Lower lobe of right lung (tissue), 2 donors: ENCODE measurements at places on chromosomes 11 and 22. TPM values are rescaled to one million over a fixed set of nuclear protein-coding genes. Genes with fewer than 3 reads are reported as not detected.

DNA sequence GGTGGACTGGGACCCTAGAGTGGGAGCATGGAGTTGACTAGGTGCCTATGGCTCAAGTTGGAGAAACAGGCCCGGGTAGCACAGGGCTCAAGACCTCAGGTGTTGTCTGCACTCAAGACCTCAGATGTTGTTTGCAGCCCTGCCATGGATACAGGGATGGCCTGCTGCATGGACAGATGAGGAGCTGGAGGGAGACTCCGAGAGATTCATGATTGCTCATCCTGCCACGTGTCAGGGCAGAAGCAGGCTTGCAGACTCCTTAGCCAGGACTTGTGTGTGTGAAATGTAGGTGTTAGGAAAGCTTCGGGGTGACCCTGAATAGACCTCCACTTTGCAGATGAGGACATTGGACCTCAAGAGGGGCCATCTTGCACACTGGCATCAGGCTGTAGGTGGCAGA, 921 bp downstream of the CCDC116 start:
- H3K4me1 ChIP-seq: peaks cover 13% of the 10 kb centered on the region
- H3K36me3 ChIP-seq: no peaks in the 10 kb centered on the region
- H3K4me3 ChIP-seq: no peak overlapping the region
- DNase-seq: no peak
- H3K27ac ChIP-seq: no peak overlapping the region

- no peaks in the 10 kb centered on the region for H3K36me3 ChIP-seq
- H3K27ac ChIP-seq: no peak overlapping the region
- H3K4me3 ChIP-seq: no peak overlapping the region
- no peaks in the 10 kb centered on the region for H3K4me1 ChIP-seq
- no peak for DNase-seq
Observed at GRCh38 chr11:98260983-98261382, 759.8 kb upstream of the CNTN5 start.

DNA sequence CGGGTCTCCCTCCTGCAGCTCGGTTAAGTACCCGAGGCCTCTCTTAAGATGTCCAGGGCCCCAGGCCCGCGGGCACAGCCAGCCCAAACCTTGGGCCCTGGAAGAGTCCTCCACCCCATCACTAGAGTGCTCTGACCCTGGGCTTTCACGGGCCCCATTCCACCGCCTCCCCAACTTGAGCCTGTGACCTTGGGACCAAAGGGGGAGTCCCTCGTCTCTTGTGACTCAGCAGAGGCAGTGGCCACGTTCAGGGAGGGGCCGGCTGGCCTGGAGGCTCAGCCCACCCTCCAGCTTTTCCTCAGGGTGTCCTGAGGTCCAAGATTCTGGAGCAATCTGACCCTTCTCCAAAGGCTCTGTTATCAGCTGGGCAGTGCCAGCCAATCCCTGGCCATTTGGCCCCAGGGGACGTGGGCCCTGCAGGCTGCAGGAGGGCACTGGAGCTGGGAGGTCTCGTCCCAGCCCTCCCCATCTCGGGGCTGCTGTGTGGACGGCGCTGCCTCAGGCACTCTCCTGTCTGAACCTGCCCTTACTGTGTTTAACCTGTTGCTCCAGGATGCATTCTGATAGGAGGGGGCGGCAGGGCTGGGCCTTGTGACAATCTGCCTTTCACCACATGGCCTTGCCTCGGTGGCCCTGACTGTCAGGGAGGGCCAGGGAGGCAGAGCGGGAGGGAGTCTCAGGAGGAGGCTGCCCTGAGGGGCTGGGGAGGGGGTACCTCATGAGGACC, 25.0 kb downstream of the FADS3 start:
- peaks cover 7% of the 10 kb centered on the region for H3K4me1 ChIP-seq
- peaks cover 25% of the 10 kb centered on the region for H3K36me3 ChIP-seq
- no peak overlapping the region for H3K4me3 ChIP-seq
- no peak overlapping the region for H3K27ac ChIP-seq
- peaks cover 6% of the 10 kb centered on the region for H3K27me3 ChIP-seq

GRCh38 chr11:79415411-79415810, 25.4 kb downstream of the TENM4 start:
- no peak for DNase-seq
- no peak overlapping the region for H3K4me3 ChIP-seq
- H3K4me1 ChIP-seq: no peaks in the 10 kb centered on the region
- no peak overlapping the region for H3K27ac ChIP-seq
- H3K36me3 ChIP-seq: no peaks in the 10 kb centered on the region

DNA sequence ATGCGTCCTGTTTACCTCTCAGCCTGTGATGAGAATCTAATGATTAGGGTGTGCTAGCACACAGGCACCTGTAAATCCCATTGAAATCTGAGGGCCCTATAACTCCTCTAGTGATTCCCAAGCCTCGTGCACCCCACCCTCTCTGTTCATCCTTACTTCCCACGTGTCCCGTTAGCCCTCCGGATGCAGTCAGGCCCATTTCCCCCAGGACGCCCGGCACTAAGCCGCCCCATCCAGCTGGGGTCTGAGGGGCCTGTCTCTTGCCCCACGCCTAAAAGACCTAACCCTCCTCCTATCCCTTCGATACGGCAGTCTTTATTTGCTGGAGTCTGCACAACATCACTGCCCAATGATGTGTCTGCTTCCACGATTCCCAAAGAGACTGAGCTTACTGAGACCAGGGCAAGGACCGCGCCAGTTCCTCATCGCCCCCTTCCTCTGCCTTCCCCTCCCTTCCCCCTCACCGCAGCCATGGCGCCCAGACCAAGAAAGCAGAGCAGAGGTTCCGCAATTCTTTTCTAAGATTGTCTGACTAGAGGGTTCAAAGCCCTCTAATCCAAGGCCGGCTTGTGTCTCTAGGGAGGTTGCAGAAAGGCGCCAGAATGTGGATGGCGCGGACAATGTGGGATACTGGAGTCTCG, 1.1 kb upstream of the FADS2 start:
- peak overlapping the region; percentile 85 for H3K27ac ChIP-seq
- peaks cover 40% of the 10 kb centered on the region for H3K4me1 ChIP-seq
- DNase-seq: peak; percentile 65
- no peaks in the 10 kb centered on the region for H3K36me3 ChIP-seq
- H3K4me3 ChIP-seq: peak overlapping the region; percentile 67
- H3K27me3 ChIP-seq: peaks cover 17% of the 10 kb centered on the region

DNA sequence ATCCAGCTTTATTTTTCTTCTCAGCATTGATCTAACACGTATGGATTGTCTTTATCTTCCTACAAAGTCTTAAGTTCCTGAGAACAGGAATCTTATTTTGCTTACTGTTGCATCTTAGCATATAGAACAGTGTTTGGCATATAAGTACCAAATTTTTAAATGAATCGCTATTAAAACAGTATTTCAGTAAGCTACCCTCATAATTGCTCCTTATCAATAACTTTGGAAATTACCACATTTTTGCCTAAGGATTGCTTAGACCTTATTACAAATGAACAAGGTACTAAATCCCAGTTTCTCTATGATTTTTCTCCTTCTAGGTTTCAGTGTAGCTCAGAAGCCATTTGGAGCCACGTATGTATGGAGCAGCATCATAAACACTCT, 9.7 kb downstream of the DEPDC7 start:
- no peak overlapping the region for H3K4me3 ChIP-seq
- no peaks in the 10 kb centered on the region for H3K4me1 ChIP-seq
- DNase-seq: no peak
- H3K27me3 ChIP-seq: no peaks in the 10 kb centered on the region
- H3K36me3 ChIP-seq: no peaks in the 10 kb centered on the region
- H3K27ac ChIP-seq: no peak overlapping the region

DNA sequence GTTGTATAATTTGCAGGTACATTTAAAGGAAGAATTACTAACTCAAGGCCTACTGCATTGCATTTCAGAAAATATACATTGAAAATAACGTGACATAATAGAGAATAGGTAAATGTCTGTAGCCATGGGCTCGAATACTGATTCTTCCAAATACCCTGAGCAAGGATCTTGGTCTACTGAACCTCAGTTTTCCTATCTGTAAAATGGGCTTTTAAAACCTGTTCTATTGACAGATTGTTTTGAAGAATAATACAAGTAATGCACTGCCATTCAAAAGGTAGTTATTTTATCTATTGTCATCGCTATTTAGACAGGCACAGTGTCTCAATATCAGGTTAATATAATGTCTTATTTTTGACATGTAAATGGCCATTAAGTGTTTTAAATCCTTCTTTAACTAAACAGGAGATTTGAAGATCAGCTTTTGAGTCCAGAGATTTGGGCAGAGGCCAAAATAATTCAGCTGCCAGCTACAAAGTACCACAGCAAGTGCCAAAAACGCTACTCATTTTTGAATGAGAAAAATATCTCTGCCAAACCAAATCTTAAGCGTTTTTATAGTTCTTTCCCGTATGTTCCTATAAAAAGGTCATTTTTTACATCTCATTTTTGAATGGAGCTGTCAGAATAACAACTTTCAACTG, 56.7 kb downstream of the CTSC start:
- DNase-seq: no peak
- H3K4me1 ChIP-seq: peaks cover 21% of the 10 kb centered on the region
- H3K27me3 ChIP-seq: no peaks in the 10 kb centered on the region
- H3K4me3 ChIP-seq: no peak overlapping the region

- H3K4me3 ChIP-seq: no peak overlapping the region
- no peaks in the 10 kb centered on the region for H3K36me3 ChIP-seq
- H3K27me3 ChIP-seq: peaks cover 27% of the 10 kb centered on the region
- DNase-seq: peak; percentile 35
Observed at GRCh38 chr22:18966748-18967147, 30.7 kb upstream of the PRODH start.

GRCh38 chr22:23117891-23118646, 23.7 kb downstream of the RSPH14 start:
- no peak overlapping the region for H3K4me3 ChIP-seq
- no peak for DNase-seq
- no peak overlapping the region for H3K27ac ChIP-seq
- H3K27me3 ChIP-seq: no peaks in the 10 kb centered on the region
- no peaks in the 10 kb centered on the region for H3K4me1 ChIP-seq

- DNase-seq: no peak
- H3K36me3 ChIP-seq: no peaks in the 10 kb centered on the region
- peaks cover 7% of the 10 kb centered on the region for H3K27me3 ChIP-seq
Observed at GRCh38 chr22:23388517-23388890, 191.6 kb downstream of the IGLL1 start.

DNA sequence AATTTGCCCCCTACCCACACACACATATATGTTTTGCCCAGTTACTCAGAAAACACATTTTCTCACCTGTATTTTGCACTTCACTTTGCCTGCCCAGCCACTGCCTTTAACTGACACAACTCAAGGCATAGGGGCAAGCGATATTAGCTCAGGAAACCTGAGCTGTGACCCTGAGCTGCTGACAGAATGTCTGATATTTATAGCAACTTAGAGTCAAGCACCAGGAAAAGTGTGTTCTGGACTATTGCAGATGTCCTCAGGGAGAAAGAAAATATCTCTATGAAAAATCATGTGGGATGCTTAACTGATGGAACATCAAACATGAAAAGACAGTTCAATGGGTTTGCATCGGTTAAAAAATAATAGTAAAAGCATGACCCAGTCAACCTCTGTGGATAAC, 63.9 kb upstream of the SLC35C1 start:
- no peak for DNase-seq
- no peaks in the 10 kb centered on the region for H3K27me3 ChIP-seq
- H3K4me1 ChIP-seq: no peaks in the 10 kb centered on the region

GRCh38 chr11:124276081-124276480, 19.9 kb downstream of the OR8G5 start:
- no peaks in the 10 kb centered on the region for H3K4me1 ChIP-seq
- no peaks in the 10 kb centered on the region for H3K36me3 ChIP-seq
- H3K27me3 ChIP-seq: no peaks in the 10 kb centered on the region

- no peak for DNase-seq
- no peaks in the 10 kb centered on the region for H3K27me3 ChIP-seq
- no peak overlapping the region for H3K4me3 ChIP-seq
- H3K27ac ChIP-seq: no peak overlapping the region
- peaks cover 100% of the 10 kb centered on the region for H3K36me3 ChIP-seq
- H3K4me1 ChIP-seq: no peaks in the 10 kb centered on the region
Observed at GRCh38 chr11:72006309-72007088, 7.8 kb downstream of the IL18BP start.

DNA sequence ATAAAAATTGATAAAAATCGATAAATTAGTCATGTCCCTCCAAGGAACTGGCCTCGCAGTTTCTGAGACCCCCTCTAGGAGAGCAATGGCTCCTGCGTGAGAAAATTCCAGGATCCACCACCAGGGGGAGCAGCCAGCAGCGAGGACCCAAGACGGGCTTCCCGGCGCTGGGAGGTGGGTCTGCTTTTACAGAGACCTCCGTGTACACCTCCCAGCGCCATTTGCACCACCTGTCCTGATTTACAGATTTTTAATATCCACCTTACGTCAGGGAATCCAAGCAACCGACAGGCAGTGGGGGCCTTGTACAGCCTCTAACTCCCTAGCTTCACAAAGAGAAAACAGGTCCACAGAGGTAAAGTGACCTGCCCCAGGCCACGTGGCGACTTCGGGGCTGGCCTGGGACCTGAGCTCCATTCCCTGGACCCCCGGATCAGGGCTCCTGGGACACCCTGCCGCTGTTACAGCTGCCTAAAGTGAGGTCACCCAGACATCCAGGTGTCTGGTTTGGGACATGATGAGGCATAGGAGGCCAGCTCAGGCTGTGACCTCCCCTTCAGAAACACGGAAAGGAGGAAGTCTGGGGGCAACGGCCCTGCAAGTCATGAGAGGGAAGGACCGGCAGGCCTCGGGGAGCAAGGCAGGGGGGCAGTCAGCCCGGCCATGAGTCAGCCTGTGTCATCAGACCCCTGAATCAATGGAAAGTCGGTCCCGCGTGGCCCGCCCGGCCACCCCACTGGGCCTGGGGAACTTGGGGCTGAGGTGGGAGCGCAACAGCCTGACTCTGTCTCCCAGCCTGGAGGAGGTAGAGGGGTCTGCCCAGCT, 3.5 kb downstream of the OSM start:
- peak; percentile 82 for DNase-seq
- H3K4me1 ChIP-seq: peaks cover 19% of the 10 kb centered on the region
- H3K36me3 ChIP-seq: no peaks in the 10 kb centered on the region
- no peaks in the 10 kb centered on the region for H3K27me3 ChIP-seq

- H3K4me3 ChIP-seq: no peak overlapping the region
- no peak for DNase-seq
- no peaks in the 10 kb centered on the region for H3K27me3 ChIP-seq
- no peaks in the 10 kb centered on the region for H3K36me3 ChIP-seq
- no peak overlapping the region for H3K27ac ChIP-seq
Observed at GRCh38 chr11:133821776-133822175, 23.5 kb downstream of the SPATA19 start.

- peaks cover 18% of the 10 kb centered on the region for H3K27me3 ChIP-seq
- no peak overlapping the region for H3K4me3 ChIP-seq
- no peaks in the 10 kb centered on the region for H3K4me1 ChIP-seq
- H3K27ac ChIP-seq: no peak overlapping the region
Observed at GRCh38 chr11:125157953-125158680, 6.4 kb upstream of the PKNOX2 start.

GRCh38 chr22:25420925-25421904, 143.3 kb upstream of the GRK3 start:
- peaks cover 57% of the 10 kb centered on the region for H3K27me3 ChIP-seq
- no peak for DNase-seq
- H3K27ac ChIP-seq: no peak overlapping the region
- H3K4me1 ChIP-seq: peaks cover 32% of the 10 kb centered on the region
- H3K4me3 ChIP-seq: peak overlapping the region; percentile 41

- H3K27me3 ChIP-seq: no peaks in the 10 kb centered on the region
- H3K4me3 ChIP-seq: no peak overlapping the region
- no peak overlapping the region for H3K27ac ChIP-seq
Observed at GRCh38 chr11:26062660-26063059, 269.3 kb upstream of the ANO3 start.

Gene DEUP1
- total RNA-seq: 0.68 TPM

Gene MUC6
- 0.09 TPM for total RNA-seq

Gene OR52I1
- total RNA-seq: not detected
